ENCODE measurements at places on chromosomes 3 and 15.

- no peak for DNase-seq
Measured at GRCh38 chr3:123634149-123635051, 49.5 kb upstream of the HACD2 start.

- DNase-seq, result no peak
Measured at GRCh38 chr3:171660188-171660587, 150.1 kb downstream of the PLD1 start.

DNA sequence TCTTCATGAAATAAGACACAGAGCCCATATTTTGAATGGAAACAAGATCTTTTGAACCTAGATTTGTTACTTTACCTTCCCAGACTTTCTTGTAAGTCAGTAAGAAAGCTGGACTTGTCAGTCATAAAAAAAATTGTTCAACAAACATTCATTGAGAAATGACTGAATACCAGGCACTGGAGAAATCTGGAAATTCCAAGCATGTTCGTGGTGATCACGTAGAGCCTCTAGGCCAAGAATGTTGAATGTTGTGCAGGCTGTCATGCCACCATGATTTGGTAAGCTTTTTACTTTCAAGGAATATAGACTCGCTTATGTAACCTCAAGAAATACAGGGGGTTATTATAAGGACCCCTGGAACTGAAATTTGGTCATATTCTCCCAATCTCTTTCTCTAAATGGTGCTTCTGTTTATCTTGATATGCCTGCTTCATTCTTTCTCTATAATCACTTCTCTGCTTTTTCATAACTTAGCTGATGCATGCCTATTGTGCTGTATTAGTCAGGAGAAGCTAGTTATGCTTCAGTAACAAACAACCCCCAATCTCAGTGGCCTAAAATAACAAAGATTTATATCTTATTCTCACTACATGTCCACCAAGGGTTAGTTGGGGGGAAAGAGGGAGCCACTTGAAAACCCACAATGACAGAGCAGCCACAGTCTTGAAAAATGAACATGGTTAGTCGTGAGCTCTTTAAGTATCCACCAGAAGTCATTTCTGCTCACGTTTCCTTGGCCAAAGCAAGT, 3.4 kb upstream of the TPM1 start:
- DNase-seq, result no peak

GRCh38 chr3:80734483-80734882, 966.7 kb upstream of the ROBO1 start:
- no peak for DNase-seq

DNA sequence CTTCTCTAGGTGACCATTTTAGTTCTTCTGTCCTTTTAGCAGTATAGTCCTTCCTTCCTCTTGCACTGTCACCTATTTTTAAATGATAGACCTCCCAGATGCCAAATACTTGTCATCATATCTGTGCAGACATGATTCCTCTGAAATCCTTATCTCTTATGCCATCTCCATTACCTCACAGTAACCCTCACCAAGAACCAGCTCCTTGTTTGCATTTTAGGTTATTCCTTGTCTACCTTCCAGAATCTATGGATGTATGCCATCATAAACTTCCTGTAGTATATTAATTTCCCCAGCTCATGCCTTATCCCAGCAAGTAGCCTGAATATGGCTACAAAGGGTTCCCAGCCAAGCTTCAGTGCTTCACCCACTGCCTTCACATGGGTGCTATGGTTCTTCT, 1347.2 kb downstream of the ROBO1 start:
- DNase-seq, result no peak

GRCh38 chr3:90011596-90011995, 904.2 kb downstream of the EPHA3 start:
- no peak for DNase-seq

DNA sequence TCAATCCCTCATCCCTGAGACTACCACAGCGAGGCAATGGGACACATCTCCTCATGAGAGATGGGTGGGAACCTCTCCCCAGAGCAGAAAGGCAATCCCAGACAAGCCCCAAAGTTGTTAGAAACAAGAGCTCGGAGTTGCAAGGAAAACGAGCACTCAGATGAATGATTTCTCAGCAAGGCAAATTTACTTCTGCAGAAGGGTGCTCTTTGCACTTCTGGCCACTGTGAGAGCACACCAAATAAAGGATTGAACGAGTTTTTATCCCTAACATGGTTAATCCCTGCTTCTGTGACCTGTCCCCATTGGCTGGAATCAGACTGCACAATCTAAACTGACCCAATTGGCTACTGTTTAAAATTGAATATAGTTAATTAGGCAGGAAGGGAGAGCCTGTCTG, 339.1 kb upstream of the POU1F1 start:
- no peak for DNase-seq

GRCh38 chr15:62841269-62841628, 201.3 kb upstream of the TPM1 start:
- no peak for DNase-seq

DNA sequence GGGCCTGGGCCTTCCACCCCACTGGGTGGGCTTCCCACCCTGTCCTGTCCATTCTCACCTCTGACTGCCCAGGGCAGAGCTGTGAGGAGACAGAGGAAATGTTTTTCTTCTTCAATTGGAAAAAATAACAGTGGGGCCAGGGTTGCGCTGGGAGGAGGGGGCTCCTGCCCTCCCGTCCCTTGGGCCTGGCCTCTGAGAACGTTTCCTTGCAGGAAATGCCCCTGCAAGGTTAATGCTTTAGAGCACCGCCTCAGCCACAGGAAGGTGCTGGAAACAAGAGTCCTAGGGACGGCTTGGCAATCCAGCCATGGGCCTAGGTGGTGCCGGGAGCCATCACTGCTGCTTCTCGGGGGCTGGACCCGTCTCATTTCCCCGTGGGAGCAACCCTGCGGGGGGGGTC, 3.8 kb upstream of the PLXND1 start:
- DNase-seq, result no peak

- no peak for DNase-seq
Measured at GRCh38 chr3:52355526-52355925, 39.4 kb downstream of the DNAH1 start.

DNA sequence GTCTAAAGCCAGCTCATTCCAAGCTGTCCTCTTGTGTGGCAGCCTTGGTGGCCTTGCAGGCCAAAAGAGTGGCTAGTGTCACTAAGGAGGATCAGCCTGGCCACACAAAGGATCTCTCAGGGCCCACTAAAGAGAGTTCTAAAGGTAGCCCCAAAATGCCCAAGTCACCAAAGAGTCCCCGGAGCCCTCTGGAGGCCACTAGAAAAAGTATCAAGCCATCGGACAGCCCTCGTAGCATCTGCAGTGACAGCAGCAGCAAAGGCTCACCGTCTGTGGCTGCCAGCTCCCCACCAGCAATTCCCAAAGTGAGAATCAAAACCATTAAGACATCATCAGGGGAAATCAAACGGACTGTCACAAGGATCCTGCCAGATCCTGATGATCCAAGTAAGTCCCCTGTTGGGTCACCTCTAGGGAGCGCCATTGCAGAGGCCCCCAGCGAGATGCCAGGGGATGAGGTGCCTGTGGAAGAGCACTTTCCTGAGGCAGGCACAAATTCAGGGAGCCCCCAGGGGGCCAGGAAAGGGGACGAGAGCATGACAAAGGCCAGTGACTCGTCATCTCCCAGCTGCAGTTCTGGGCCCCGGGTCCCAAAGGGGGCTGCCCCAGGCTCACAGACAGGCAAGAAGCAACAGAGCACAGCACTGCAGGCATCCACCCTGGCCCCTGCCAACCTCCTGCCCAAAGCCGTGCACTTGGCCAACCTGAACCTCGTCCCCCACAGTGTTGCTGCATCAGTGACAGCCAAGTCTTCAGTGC, 33.5 kb upstream of the ALPK3 start:
- DNase-seq, result no peak

GRCh38 chr3:98032265-98032664, 2.9 kb downstream of the GABRR3 start:
- DNase-seq, result no peak

DNA sequence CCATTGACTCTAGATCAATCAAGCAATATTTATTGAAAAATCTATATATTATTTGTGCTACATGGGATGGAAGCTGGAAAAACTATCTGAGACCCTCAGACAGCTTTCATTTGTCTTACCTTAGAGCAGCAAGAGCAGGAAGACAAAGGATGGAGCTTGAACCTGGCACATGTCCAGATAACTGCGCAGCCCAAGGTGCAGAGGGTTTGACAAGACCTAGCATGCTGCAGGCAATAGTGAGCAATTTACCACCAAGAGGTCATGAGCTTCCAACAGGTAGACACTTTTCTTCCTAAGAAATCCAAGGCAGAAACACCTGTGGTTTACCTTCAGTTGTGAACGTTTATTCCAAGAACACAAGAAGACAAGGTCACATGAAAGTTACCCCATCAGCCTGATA, 214.7 kb upstream of the NECTIN3 start:
- no peak for DNase-seq

DNA sequence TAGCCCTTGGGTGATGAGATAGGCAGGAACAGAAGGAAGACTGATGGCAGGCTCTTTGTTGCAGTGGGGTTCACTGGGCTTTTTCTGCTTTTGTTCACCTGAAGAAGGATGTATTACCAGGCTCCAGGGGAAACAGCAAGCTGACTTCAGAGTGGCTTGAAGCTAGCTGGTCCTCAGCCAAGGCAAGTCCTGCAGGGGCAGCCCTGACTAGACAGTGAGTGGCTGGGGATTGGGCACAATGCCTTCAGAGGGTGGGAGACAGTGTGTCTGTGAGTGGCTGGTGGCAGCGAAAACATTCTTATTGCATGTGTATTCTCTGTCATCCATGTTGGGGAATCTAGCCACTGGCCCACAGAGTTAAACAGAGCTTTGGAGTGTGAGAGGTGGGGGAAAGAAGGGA, 2.3 kb upstream of the TEX264 start:
- DNase-seq, result no peak

GRCh38 chr3:58999774-59000160, 50.1 kb downstream of the CFAP20DC start:
- no peak for DNase-seq

DNA sequence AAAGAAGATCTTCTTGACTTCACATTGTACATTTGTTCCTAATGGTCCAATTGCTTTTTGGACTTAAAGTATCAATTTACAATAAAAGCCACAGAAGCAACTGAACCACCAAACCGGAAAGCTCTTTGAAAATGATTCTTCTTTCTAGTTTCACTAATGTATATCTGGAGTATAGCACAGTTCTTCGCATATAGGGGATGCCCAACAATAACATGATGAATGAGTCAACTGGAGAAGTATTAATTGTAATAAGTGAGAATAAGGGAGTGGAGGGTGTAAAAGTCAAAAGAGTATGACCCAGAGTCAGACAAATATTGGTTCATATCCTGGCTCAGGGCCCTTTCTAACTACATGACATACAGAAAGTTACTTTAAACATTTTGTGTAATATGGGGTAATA, 425.2 kb downstream of the ZBTB20 start:
- no peak for DNase-seq

GRCh38 chr3:106299300-106300098, 430.7 kb upstream of the CBLB start:
- DNase-seq, result no peak

DNA sequence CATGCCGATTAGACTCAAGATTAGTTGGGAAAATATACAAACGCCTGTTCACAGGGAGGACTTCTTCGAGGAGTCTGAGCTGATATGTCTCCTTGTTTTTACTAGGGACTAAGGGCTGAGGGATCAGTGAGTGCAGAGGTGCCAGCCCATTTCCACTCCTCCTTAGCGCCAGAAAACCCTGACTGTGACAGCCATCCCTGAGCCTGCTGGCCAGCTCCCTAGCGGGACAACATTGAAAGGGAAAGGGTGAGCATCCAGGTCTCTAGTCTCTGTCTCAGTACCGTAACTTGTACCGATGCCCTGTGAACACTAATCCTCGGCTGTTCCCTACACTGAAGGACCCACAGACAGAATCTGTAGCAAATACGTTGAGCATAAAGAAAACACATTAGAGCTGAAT, 243.4 kb downstream of the WNT5A start:
- no peak for DNase-seq

DNA sequence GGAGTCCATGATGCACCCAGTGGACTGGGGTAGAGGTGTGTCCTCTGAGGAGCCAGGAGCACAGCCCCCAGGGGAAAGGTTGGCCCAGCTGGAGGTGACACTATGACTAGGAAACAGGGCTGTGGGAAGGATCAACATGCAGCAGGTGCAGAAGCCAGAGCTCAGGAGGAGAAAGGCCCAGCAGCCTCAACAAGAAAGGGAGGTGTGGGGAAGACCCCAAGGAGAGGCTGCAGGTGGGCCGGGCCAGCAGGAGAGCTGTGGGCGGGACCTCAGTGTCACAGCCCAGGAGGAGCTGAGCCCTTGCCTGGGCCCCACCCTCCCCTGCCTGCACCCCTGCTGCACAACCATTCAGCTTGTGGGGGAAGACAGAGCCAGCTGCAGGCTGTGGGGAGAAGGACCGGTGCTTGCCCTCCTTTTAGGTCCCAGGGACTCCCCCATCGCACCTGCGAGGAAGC, 18.4 kb upstream of the KLF13 start:
- no peak for DNase-seq

DNA sequence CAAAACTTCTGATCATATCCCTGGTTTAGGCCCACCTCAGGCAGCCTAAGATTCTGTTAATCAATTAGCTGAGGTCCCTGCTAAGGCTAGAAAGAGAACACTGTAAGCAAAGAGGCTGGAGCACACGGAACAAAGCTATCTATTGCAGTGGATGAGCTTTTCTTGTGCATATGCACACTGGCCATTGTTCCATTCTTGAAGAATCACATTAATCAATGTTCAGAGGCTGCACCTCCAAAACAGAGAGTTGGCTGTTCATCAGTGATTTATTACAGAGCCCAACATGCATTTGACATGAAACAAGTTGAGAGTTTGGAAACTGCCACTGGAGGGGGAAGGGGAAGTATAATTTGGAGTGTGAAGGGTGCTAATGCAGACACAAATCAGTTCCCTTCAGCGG, 873.0 kb downstream of the ROBO1 start:
- no peak for DNase-seq

GRCh38 chr3:32873531-32874130, 55.8 kb downstream of the TRIM71 start:
- DNase-seq, result no peak

DNA sequence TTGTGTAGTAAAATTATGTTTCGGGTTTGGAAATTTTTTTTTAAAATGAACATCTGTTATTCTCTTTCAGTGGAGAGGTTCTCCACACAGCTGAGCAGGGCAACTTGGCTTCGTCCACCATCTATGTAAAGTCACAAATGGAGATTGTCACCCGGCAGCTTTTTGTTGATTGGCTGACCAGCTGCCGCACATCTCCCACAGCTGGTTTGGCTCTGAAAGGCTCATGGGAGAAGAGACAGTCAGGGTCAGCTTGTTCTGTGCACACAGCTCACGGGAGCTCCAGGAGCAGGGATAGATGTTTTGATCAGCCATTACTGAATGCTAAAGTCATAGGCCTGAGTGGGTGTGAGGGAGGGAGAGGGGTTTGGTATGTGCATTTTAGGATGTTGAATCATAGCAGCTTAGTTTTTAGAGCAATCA, 12.9 kb upstream of the CCDC80 start:
- no peak for DNase-seq

All from activated CD4-positive, alpha-beta T cell treated with anti-CD3 and anti-CD28 coated beads, Interleukin-2, amount 50 U/mL, for 24 hours (primary cell).